ENCODE measurements at places on chromosomes 5 and 9. TPM values are rescaled to one million over a fixed set of nuclear protein-coding genes. Genes with fewer than 3 reads are reported as not detected.

The ADAMTS16 gene
- total RNA-seq = not detected

The PCDHB11 gene
- not detected for total RNA-seq

The DOK3 gene
- 6.0 TPM for total RNA-seq

The PCDHA13 gene
- not detected for total RNA-seq

The SLC36A2 gene
- not detected for total RNA-seq

The FAM170A gene
- total RNA-seq = not detected

DNA sequence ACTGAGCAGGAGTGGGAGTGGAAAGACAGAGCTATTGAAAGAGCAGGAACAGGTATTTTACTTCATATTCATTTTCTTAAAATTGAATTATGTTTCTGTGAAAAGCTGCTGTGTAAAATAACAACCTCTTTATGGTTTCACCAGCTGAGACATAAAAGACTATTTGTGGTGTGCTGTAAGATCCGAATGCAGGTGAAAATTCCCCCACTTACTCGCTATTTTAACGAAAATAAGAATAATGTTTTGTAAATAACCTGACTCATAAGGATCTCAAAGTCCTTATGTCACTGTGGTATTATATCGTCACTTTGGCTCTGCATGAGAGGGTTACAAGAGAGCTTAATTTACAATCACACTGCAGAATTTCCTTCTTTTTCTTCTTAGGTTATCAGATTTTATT lies 65.3 kb upstream of the NFIB start:
- H3K4me1 ChIP-seq = no peaks in the 10 kb centered on the region
- no peak overlapping the region for H3K27ac ChIP-seq
- H3K4me3 ChIP-seq = no peak overlapping the region

DNA sequence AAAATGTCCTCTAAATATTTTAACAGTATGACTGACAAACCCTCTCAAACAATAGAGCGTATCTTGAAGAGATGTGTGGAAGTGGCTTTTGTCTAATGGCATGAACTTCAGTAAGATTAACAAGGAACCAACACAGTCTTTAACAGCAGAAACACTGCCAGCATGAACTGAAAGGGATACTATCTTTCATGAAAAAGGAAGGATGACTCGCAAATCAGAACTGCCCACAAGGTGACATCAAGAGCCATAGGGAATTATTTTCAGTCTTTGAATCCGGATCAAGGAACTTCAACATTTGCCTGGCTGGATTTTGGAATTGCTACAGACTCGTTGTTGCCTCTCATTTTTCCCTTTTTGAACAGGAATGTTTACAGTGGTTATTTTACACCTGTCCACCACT lies 5.1 kb upstream of the HEXB start:
- no peak overlapping the region for H3K4me3 ChIP-seq
- peaks cover 7% of the 10 kb centered on the region for H3K4me1 ChIP-seq
- DNase-seq = no peak
- H3K27me3 ChIP-seq = peaks cover 29% of the 10 kb centered on the region
- no peaks in the 10 kb centered on the region for H3K36me3 ChIP-seq

GRCh38 chr5:127061956-127062355 lies 11.3 kb downstream of the C5orf63 start:
- H3K4me3 ChIP-seq = no peak overlapping the region
- peaks cover 13% of the 10 kb centered on the region for H3K36me3 ChIP-seq

DNA sequence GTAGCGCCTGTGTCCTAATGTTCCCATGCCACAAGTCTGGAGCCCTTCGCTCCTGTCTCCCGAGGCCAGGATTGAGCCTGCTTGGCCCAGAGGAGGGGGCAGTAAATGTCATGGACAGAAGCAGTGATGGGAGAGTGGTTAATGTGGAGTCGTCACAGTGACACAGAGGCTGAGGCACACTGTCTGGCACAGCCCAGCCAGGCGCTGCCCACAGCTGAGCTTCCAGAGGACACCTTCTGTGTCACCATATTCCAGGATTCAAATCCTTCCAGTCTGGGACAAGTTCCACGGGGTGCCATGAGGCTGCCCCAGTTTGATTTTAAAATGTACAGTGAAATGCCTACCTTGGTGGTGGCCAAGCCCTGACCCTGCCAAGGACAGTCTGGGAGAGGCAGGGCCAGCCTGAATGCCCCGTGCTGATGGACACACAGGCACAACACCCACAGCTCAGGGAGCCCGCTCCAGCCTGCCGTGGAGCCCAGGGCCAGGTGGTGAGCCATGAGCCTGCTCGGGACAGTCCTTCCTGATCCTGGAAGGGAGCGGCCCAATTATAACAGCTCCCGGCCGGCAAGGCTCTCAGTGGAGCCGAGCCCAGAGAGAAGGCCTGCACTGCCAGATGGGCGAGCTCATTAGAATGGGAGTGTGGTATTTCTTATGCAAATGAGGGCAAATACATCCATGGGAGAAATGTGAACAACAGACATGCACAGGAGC lies 99.1 kb upstream of the RUFY1 start:
- H3K36me3 ChIP-seq = no peaks in the 10 kb centered on the region
- H3K4me3 ChIP-seq = no peak overlapping the region
- no peaks in the 10 kb centered on the region for H3K4me1 ChIP-seq
- no peaks in the 10 kb centered on the region for H3K27me3 ChIP-seq
- DNase-seq = no peak
- H3K27ac ChIP-seq = no peak overlapping the region

- no peaks in the 10 kb centered on the region for H3K4me1 ChIP-seq
- no peak overlapping the region for H3K4me3 ChIP-seq
- DNase-seq = no peak
- no peaks in the 10 kb centered on the region for H3K27me3 ChIP-seq
- H3K27ac ChIP-seq = no peak overlapping the region
- no peaks in the 10 kb centered on the region for H3K36me3 ChIP-seq
Observed at GRCh38 chr5:167750586-167750985, 540.9 kb upstream of the WWC1 start.

DNA sequence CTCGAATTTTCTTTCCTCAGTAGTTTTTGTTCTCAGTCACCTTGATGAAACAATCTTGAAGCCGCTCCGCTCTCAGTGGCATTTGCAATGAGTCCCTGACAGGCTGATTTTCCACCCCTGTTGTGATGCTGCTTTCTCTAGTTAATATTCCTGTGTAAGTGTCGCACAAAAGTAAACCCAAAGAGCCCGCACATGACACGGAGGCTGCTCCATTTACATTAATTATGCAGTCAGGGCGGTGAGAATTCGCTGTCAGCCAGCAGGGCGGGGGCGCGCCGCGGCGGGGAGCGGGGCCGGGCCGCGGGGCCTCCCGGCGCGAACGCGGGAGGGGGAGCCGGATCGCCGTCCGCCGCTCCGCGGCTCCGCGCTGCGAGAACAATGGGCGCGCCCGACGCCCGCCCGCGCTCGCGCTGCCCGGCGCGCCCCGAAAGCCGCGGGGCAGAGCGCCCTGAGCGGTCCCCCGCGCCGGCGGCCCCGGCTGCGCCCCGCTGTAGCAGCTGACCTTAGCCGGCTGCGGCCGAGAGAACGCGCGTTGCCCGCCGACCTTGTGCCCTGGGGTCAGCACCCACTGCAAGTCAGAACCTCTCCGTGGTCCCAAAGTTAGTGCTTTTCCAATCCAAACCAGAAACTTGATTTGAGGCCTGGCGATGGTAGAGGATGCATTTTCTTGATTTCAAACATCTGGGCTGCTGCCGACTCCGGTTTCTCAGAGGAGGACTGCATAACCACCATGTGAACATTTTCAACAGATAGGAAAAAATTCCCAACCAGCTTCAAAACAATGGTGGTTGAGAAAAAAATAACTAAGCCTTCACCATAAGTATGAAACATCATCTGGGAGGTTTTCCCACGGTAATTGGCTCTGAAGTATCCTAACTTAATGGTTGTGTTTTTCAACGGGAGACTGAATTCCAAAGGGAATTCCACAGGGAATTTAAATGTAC lies 142.6 kb downstream of the PBX3 start:
- peaks cover 43% of the 10 kb centered on the region for H3K27me3 ChIP-seq
- peak; percentile 56 for DNase-seq
- peaks cover 4% of the 10 kb centered on the region for H3K4me1 ChIP-seq
- peak overlapping the region; percentile 70 for H3K4me3 ChIP-seq

- no peaks in the 10 kb centered on the region for H3K27me3 ChIP-seq
- H3K4me3 ChIP-seq = no peak overlapping the region
- no peaks in the 10 kb centered on the region for H3K4me1 ChIP-seq
- no peak overlapping the region for H3K27ac ChIP-seq
- H3K36me3 ChIP-seq = no peaks in the 10 kb centered on the region
Observed at GRCh38 chr5:57779383-57780223, 297.0 kb upstream of the ACTBL2 start.

GRCh38 chr5:122442938-122443337 lies 130.9 kb downstream of the SNCAIP start:
- no peak overlapping the region for H3K4me3 ChIP-seq
- no peak overlapping the region for H3K27ac ChIP-seq
- no peaks in the 10 kb centered on the region for H3K4me1 ChIP-seq
- no peaks in the 10 kb centered on the region for H3K27me3 ChIP-seq
- H3K36me3 ChIP-seq = no peaks in the 10 kb centered on the region
- no peak for DNase-seq

GRCh38 chr9:91784673-91785446 lies 165.2 kb downstream of the ROR2 start:
- no peak for DNase-seq
- H3K36me3 ChIP-seq = no peaks in the 10 kb centered on the region
- no peak overlapping the region for H3K4me3 ChIP-seq
- peaks cover 12% of the 10 kb centered on the region for H3K27me3 ChIP-seq

- H3K27me3 ChIP-seq = peaks cover 1% of the 10 kb centered on the region
- H3K27ac ChIP-seq = no peak overlapping the region
- H3K4me3 ChIP-seq = no peak overlapping the region
- no peaks in the 10 kb centered on the region for H3K4me1 ChIP-seq
- no peaks in the 10 kb centered on the region for H3K36me3 ChIP-seq
Observed at GRCh38 chr5:150496534-150496933, 11.4 kb upstream of the NDST1 start.

- H3K27ac ChIP-seq = no peak overlapping the region
- no peaks in the 10 kb centered on the region for H3K36me3 ChIP-seq
- H3K4me3 ChIP-seq = no peak overlapping the region
Observed at GRCh38 chr9:130302785-130303612, 37.4 kb downstream of the HMCN2 start.

DNA sequence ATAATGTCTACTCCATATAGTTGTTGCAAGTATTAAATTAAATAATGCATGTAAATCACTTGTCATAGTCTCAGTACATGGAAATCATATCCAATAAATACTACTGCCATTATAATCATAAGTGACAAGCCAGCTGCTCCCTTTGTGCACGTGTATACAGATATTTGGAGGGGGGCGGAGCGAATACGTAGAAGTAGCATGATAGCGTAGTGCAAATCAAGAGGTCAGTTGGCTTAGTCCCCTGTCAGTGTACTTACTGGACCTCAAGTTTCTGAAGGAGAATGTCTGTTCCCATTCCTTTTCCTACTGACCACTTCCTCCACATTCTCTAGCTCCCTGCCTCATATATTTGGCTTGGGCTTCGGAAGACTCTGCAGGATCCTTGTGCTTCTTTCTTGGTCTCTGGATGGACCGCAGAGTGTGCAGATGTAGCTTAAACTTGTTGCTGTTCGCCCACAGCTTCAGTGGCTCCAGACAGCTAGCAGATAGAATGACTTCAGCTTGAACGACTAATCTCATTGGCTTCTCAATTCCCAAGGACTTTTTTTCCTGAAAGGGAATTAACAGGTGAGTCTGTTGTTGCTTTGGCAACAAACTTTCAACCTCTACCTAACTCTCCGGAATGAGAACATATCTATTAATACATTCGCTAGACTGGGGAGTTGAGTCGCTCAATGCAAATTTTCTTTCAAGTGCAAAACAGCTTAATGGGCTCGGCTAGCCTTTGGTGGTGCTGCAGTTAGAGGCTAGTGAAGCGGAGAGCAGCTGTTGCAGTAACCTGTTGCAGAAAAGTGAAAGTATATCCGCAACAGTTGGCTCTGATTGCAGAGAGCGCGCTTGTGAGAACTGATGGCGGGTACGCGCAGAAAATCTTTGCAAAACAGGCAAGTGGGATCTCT lies at the start of gene PCDHB1:
PCDHB1 (plus strand) TSS at position 753 of the 899 bp plus-strand sequence; CDS start at position 850, 97 bp downstream.
- no peaks in the 10 kb centered on the region for H3K36me3 ChIP-seq
- no peak within 1 kb of the TSS for H3K27ac ChIP-seq
- H3K27me3 ChIP-seq = peaks cover 10% of the 10 kb centered on the region
- no peak for DNase-seq
- H3K4me1 ChIP-seq = no peaks in the 10 kb centered on the region

DNA sequence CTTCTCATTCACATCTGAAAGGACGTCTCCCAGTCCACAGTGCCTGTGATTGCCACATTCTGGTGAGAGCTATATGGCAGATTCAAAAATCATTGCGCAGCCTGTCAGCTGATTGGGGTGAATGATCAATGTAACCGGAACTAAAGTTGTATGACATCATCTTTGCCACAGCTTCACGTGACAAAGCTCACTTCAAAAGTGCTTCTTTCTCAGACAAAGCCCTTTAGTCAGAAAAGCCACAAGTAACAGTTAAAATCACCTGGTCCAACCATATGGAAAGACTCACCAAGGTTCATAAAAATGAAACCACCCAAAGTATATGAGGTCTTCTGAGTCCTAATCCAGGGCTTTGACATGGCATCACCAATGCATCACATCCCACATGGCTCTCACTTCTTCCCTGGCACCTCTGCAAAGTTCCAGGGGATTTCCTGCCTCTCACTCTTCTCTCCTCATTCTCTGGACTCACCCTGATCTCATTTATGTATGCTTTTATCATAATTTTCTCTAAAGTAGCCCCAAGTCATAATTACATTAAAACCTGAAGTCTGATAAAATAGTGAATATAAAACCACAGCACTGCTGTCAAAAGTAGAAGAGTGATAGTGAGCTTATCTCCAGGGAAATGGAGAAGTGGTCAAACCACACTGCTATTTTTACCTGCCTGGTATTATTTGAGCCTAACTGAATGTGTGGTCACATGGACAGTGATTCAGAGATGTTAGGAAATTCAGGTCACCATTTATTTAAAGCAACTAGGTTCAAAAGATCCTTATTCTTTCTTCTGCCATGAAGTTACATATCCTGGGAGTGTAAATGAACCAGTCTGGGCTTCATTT lies 193.1 kb upstream of the PTGER4 start:
- peak overlapping the region; percentile 49 for H3K4me3 ChIP-seq
- H3K27me3 ChIP-seq = no peaks in the 10 kb centered on the region
- peak overlapping the region; percentile 87 for H3K27ac ChIP-seq
- peaks cover 43% of the 10 kb centered on the region for H3K4me1 ChIP-seq
- peak; percentile 32 for DNase-seq

- H3K4me3 ChIP-seq = no peak overlapping the region
- no peak overlapping the region for H3K27ac ChIP-seq
- H3K4me1 ChIP-seq = no peaks in the 10 kb centered on the region
- peaks cover 7% of the 10 kb centered on the region for H3K27me3 ChIP-seq
- no peaks in the 10 kb centered on the region for H3K36me3 ChIP-seq
Observed at GRCh38 chr9:68859347-68859746, 154.3 kb downstream of the PIP5K1B start.

- H3K27me3 ChIP-seq = peaks cover 6% of the 10 kb centered on the region
- peak overlapping the region; percentile 15 for H3K4me3 ChIP-seq
- H3K27ac ChIP-seq = no peak overlapping the region
- H3K4me1 ChIP-seq = no peaks in the 10 kb centered on the region
- peaks cover 2% of the 10 kb centered on the region for H3K36me3 ChIP-seq
Observed at GRCh38 chr5:160187091-160187490, 42.2 kb upstream of the FABP6 start.

DNA sequence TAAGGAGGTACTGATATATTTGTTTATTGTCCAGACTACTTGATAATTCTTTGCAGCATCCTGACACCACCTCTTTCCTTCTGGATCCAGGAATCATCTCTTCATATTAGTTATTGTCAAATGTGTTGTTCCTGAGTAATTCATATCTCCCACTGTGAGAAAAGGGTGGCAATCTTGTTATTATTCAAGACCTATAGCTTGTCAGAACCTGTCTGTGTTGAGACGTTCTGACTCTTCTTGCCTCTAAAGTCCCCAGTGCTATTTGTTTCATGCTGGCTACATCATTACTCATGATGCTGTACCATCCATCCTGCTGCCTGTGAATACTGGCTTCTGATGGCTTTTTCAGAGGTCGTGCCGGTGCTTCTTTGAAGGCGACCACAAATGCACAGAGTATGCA lies 68.7 kb upstream of the TAF11L2 start:
- H3K4me3 ChIP-seq = no peak overlapping the region
- no peaks in the 10 kb centered on the region for H3K27me3 ChIP-seq
- no peak for DNase-seq
- H3K4me1 ChIP-seq = no peaks in the 10 kb centered on the region
- H3K27ac ChIP-seq = no peak overlapping the region
- H3K36me3 ChIP-seq = no peaks in the 10 kb centered on the region
